ENCODE measurements at places on chromosomes 6 and 20. TPM values are rescaled to one million over a fixed set of nuclear protein-coding genes. Genes with fewer than 3 reads are reported as not detected.
A peak's percentile ranks its signal among the peaks of the same experiment; 100 is the strongest.

GRCh38 chr6:150027806-150028565 is 2.7 kb upstream of the RAET1L start:
- no peaks in the 10 kb centered on the region for H3K36me3 ChIP-seq
- H3K27ac ChIP-seq: no peak overlapping the region
- peaks cover 9% of the 10 kb centered on the region for H3K4me1 ChIP-seq

- no peaks in the 10 kb centered on the region for H3K27me3 ChIP-seq
- no peaks in the 10 kb centered on the region for H3K36me3 ChIP-seq
- no peaks in the 10 kb centered on the region for H3K4me1 ChIP-seq
- DNase-seq: no peak
- H3K27ac ChIP-seq: no peak overlapping the region
Observed at GRCh38 chr6:10219510-10219909, 195.4 kb downstream of the TFAP2A start.

- peak; percentile 80 for DNase-seq
- H3K4me3 ChIP-seq: no peak overlapping the region
- H3K4me1 ChIP-seq: peaks cover 14% of the 10 kb centered on the region
- H3K36me3 ChIP-seq: no peaks in the 10 kb centered on the region
- H3K27me3 ChIP-seq: no peaks in the 10 kb centered on the region
Observed at GRCh38 chr6:126721581-126722160, 381.8 kb downstream of the CENPW start.

Gene BTNL2
- total RNA-seq: not detected

- H3K36me3 ChIP-seq: no peaks in the 10 kb centered on the region
- no peak overlapping the region for H3K4me3 ChIP-seq
- DNase-seq: no peak
- H3K27ac ChIP-seq: no peak overlapping the region
- no peaks in the 10 kb centered on the region for H3K27me3 ChIP-seq
Observed at GRCh38 chr6:134813146-134813545, 136.8 kb downstream of the ALDH8A1 start.

Gene GRM1
- not detected for total RNA-seq

- DNase-seq: no peak
- no peaks in the 10 kb centered on the region for H3K36me3 ChIP-seq
- H3K27me3 ChIP-seq: no peaks in the 10 kb centered on the region
- H3K4me1 ChIP-seq: peaks cover 73% of the 10 kb centered on the region
Observed at GRCh38 chr20:49697071-49697470, 16.6 kb downstream of the B4GALT5 start.

DNA sequence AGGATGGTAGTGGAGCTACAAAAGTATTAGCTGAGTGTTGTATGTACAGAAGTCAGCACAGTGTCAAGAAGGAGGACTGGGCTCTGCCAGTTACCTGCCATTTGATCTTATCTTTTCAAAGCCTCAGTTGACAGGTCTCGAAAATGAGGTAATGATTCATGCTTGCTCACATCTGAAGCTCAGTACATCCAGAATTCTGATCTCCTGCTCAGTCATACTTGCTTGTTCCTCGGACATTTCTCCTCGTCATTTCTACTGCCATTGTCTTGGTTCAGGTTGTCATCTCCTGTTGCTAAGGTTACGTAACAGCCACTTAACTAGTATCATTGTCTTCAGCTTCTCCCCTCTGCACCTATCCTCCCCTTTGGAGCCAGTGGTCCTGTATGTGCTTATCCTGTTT is 89.5 kb downstream of the SLX4IP start:
- no peak for DNase-seq
- H3K27ac ChIP-seq: no peak overlapping the region
- H3K36me3 ChIP-seq: no peaks in the 10 kb centered on the region
- H3K27me3 ChIP-seq: no peaks in the 10 kb centered on the region
- peaks cover 28% of the 10 kb centered on the region for H3K4me1 ChIP-seq

DNA sequence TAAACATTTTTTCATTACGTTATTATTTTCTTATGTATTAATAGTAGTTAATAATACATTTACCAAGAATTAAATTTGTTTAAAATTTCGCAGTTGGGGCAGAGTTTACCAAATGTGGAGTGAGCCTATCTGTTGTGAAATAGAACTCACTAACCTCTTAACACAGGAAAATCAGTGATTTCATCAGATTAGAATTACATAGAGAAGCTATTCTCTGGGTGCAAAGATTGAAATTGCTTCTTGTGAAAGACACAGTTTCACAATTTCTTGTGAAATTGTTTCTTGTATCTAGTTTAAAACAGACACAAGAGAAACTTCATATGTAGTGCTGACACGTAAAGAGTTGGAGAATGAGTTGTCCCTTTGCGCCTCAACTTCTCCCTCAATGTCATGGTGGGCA is 69.4 kb upstream of the PRL start:
- no peak for DNase-seq
- no peaks in the 10 kb centered on the region for H3K36me3 ChIP-seq
- no peak overlapping the region for H3K27ac ChIP-seq
- H3K4me1 ChIP-seq: peaks cover 15% of the 10 kb centered on the region

DNA sequence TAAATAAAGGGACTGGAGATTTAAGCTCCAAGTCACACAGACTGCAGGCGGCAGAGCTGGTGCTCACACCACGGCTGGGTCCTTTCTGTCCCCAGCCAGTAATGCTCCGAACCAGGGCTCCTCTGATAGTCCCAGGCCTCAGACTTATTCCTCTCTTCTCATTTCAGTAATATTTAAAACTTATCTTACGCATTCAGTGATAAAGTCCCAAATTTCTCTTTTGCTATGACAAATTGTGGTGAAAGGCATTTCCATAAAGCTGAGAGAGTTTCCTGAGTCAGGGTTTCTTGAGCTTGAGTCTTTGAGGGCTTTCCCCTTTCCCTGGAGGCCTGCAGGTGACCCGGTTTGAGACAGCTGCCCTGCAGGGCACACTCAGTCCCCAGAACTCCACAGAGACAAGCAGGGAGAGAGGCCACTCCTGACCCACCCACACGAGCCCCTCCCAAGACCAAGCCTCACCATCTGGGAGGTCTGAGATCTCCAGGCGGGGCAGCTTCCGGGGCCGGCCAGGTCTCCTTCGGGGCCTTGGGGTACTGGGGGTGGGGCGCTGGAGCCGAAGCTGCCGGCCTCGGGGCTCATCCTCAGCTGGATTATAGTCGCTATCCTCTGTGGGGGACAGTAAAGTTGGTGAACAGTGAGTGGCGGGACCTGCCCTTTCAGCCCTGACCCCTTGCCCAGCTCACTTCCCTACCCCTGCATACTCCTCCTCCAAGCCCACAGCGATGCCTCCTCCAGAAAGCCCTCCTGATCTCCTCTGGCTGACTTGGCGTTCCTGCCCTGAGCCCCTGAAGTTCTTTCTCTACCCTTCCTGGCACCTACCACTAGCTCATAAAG is 6.6 kb downstream of the ZNF335 start:
- H3K4me3 ChIP-seq: no peak overlapping the region
- peaks cover 49% of the 10 kb centered on the region for H3K36me3 ChIP-seq
- no peak for DNase-seq
- H3K27me3 ChIP-seq: no peaks in the 10 kb centered on the region
- peaks cover 7% of the 10 kb centered on the region for H3K4me1 ChIP-seq

GRCh38 chr6:154842833-154843232 is 109.6 kb downstream of the SCAF8 start:
- DNase-seq: peak; percentile 76
- no peak overlapping the region for H3K4me3 ChIP-seq
- H3K36me3 ChIP-seq: no peaks in the 10 kb centered on the region
- H3K4me1 ChIP-seq: peaks cover 24% of the 10 kb centered on the region
- H3K27ac ChIP-seq: no peak overlapping the region

Gene TTK
- total RNA-seq: 23.6 TPM

Gene XKR7
- 0.04 TPM for total RNA-seq

Measured in endothelial cell of umbilical vein (primary cell).